ENCODE measurements at places on chromosomes 2 and 18.

DNA sequence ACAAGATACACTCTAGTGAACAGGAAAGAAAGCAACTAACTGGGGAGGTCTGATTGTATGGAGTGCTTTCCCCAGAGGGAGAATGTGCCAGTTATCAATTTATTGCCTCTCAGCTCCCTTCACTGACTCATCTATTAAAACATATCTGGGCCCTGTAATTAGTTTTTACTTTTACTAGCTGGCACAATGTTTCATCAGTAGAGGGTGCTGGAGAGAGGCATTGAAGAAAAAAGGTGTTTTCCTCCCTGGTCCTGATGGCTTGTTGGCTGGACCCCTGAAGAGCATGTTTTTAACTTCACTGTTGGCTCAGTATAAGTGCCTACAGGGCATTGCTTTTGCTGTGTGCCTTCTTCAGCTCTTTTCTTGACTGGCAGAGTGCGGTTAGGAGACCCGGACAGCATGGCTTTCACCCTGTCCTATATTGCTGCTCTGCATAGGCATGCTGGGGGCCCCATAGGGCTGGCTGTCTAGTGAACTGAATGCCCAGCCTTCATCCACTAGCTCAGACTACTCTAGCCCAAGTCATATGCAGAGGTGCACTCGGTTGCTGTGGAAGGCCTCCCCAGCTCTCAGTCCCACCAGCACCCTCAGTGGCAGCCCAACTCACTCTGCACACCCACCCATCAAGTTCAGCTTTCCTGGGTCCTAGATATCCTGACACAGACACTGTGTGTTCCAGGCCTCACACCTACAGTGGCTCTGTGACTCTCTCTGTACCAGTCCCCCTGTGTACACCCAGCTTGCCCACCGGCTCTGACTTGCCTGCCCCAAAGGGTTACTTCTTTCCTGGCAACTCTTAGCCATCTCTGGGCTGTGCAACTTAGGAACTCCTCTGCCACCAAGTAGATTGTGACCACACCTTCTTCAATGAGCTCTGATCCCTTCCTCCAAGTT is 62.3 kb upstream of the ACYP2 start:
- no peak for DNase-seq

DNA sequence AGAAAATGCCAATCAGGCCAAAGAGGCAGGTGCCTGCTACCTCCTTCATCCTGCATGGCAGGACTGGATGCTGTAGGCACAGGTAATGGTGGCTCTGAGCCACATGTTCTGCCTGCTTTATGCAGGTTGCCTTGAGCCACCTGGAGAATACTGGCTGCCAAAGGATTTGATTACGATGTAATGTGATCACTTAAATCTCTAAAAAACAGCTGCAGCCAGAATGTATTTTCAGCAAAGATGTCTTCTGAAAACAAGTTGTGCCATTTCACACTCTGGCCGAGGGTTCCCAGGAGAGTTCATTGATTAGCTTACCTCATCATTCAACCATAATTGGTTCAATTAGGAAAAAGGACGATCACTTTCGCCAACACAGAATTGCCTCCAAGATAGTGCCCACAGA is 17.9 kb upstream of the MSGN1 start:
- no peak for DNase-seq

DNA sequence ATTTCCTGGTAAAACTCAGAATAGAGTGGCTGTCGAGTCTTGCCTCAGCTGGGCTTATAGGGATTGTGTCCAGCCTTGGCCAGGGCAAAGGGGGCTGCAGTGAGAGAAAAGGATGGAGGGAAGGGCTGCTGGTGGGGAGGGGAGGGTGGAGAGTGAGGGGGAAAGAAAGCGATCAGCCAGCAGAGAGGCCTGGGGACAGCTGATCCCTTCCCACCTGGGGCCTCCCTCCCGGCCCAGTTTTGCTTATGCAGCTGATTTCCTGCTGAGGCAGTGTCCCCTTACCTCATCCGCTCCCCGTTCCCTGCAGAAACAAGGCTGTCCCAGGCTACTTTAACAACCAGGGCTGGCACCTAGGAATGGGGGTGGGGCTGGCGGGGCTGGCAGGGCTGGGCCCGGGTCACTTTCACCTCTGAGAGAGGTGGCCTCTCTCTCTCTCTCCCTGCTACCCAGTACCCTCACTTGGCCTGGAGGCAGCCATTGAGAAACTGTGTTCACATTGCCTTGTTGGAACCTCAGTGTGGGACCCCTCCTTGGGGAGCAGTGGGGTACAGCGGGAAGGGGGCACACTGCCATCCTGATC is 12.2 kb upstream of the GMPPA start:
- no peak for DNase-seq

GRCh38 chr18:28736951-28737350 is 560.0 kb upstream of the CDH2 start:
- no peak for DNase-seq

GRCh38 chr2:46339200-46339599 is 42.0 kb downstream of the EPAS1 start:
- DNase-seq: no peak

GRCh38 chr18:58977801-58978200 is 113.1 kb downstream of the ZNF532 start:
- no peak for DNase-seq

GRCh38 chr2:142965443-142965842 is 88.0 kb downstream of the KYNU start:
- no peak for DNase-seq

DNA sequence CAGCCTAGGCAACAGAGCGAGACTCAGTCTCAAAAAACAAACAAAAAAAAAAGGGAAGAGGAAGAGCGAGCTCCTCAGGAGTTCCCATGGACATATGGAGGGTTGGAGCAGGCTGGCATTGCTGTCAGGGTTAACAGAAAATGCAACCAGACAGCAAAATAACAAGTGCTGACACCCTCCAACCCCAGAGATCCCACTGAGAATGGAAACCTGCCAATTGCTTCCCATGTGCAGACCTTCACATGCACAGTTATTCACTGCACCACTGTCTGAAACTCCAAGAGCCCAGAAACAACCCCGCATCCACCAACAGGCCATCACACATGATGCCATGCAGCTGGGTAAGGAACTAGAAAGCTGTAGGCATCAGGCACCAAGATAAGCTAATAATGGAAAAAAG is 43.5 kb downstream of the TFCP2L1 start:
- DNase-seq: no peak

GRCh38 chr2:66604326-66604725 is 169.4 kb downstream of the MEIS1 start:
- DNase-seq: no peak

All from activated T-cell treated with anti-CD3 and anti-CD28 coated beads for 1 hour (primary cell).